ENCODE measurements at places on chromosomes 12 and 14.

DNA sequence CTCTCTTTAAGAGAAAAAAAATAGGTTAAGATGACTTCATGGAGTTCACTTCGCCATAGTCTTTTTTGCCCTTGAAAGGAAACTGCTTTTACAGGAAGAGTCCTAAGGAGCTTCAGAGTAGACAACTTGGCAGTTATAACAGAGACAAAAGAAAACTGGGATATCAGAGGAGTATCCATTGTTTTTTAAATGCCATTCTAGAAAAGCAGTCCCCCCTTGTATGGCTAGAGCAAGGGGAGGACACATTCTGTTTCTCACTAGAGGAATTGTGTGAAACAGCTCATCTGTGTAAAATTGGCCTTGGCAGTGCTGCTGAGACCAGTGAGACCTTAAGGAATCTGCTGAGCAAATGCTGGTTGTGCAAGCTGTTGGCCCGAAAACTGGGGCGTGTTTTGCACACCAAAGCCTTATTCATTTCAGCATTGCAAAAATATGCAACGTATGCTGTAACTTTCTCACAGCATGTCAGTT is 128.0 kb downstream of the GPR135 start:
- DNase-seq: no peak

DNA sequence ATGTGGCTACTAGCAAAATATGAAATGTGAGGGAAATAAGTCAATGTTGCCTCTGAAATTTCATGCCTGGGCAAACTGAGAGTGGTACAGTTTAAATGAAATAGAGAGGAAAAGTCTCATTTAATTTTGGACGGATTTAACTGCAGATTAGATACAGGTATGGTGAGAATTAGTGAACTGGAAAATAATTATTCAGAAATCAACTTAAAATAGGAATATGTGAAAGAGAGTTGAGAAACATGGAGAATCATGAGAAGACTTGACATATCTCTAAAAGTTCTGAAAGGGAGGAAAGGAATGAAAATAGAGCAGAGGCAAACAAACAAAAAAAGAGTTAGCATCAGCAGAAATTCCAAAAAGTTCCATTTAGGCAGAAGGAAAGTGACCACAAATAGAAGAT is 33.5 kb upstream of the BMAL2 start:
- DNase-seq: no peak

GRCh38 chr12:99259040-99259934 is 388.3 kb upstream of the GARIN6 start:
- DNase-seq: no peak

- DNase-seq: no peak
Observed at GRCh38 chr12:69619050-69619449, 8.3 kb upstream of the LRRC10 start.

DNA sequence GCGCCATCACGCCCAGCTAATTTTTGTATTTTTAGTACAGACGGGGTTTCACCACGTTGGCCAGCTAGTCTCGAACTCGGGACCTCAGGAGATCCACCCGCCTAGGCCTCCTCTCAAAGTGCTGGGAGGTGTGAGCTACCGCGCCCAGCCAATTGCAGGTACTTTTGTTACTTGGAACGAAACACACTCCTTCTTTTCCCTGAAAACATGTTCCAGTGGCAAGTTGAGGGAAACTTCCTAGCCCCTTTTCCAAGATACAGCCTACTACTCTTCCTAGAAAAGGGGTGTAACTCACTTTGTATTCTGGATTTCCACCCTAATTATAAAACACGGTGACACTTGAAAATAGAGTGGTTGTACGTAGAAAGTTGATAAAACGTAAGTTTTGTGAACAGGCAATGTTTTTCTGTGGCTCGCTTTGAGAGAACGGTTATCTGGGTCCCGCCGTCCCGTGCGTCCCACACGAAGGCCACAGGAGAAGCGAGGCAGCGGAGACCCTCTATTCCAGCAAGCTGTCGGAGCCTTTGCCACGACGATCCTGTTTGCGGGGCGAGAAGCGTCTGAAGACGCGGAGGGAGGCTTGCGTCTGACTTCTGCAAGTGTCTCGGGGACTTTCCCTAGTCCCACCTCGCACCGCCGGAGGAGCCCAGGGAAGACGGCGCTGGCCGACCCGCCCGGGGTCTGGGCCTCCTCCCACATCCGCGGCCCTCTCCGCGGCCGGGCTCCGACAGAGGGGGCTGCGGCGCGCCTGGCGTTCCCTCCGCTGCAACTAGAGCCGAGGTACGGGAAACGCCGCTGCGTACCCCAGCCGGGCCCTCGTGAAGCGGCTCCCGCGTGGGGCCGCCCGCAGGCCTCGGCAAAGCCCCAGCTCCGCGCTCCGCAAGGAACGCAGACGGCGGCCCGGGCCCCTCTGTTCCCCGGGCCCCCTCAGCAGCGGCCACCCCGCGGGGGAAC is 745 bp downstream of the CDCA4 start:
- DNase-seq: no peak

Measured in C1 segment of cervical spinal cord (tissue), 14 donors.